Osteocyte (in vitro differentiated cells): ENCODE measurements at places on chromosomes 12 and 14. TPM values are rescaled to one million over a fixed set of nuclear protein-coding genes. Genes with fewer than 3 reads are reported as not detected.

The FBLN5 gene
- 98.7 and 101 TPM in 2 replicates for total RNA-seq

The ENDOU gene
- not detected in 2 replicates for total RNA-seq

The TAS2R50 gene
- 1.6 and 3.1 TPM in 2 replicates for total RNA-seq

The PROX2 gene
- total RNA-seq, result not detected in 2 replicates

GRCh38 chr14:38710196-38710595 is 392.8 kb downstream of the SEC23A start:
- DNase-seq, result no peak

DNA sequence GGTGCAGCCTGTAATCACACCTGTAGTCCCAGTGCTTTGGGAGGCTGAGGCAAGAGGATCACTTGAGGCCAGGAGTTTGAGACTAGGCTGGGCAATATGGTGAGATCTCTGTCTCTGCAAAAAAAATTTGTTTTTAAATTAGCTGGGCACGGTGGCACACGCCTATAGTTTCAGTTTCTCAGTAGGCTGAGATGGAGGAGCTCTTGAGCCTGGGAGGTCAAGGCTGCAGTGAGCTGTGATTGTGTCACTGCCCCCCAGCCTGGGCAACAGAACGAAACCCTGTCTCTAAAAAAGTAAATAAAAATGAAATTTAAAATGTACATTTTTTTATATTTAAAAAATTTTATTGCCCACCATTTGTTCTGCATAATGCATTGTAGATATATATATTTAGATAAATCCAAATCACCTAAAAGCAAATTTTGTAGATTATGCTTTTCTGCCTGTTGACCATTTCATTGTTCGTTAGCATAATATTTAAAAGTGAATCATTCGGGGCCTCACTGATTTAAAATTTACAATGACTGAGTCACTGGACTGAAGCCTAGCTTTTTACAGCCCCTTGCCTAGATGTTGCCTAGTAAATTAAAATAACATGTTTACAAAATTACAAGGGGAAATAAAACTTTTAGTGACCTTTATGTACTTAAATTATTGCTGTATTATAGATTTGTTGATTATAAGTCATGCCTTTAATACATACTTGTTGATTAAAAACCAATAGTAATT is 87.9 kb downstream of the USP15 start:
- no peak for DNase-seq

DNA sequence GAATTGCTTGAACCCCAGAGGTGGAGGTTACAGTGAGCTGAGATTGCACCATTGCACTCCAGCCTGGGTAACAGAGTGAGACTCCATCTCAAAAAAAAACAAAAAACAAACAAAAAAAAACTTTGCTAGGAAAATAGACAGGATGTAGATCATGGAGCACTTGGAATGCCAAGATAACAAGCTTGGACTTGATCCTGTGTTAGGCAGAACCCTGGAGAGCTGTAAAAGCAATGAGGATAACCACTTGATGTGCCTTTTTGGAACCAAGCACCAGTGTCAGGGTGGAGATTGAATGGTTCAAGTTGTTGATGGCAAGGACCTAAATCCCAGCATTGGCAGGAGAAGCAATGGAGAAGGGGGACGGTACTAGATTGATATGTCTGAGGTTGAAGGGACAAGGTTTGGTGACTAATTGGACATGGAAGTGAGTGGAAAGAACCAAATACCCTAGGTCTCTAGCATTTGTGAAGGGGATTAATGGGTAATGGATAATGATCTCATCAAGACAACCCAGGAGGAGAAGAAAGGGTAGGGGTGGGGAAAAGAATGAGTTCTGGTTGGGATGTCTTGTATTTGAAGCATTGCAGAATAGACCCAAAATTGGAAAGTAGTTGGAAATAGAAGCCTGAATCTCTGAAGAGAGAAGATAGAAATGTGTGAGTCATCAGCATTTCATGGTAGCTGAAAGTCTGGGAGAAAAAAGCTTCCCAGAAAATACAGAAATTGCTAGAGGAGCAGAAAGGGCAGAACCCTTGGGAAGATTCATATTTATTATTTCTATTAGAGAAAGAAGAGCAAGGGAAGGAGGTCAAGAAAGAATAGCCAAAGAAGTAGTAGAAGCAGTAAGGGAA is 176.7 kb downstream of the NUAK1 start:
- no peak for DNase-seq

GRCh38 chr14:100503251-100503650 is 84.0 kb downstream of the BEGAIN start:
- no peak for DNase-seq

- no peak for DNase-seq
Observed at GRCh38 chr12:75820848-75821578, 210.6 kb downstream of the PHLDA1 start.

DNA sequence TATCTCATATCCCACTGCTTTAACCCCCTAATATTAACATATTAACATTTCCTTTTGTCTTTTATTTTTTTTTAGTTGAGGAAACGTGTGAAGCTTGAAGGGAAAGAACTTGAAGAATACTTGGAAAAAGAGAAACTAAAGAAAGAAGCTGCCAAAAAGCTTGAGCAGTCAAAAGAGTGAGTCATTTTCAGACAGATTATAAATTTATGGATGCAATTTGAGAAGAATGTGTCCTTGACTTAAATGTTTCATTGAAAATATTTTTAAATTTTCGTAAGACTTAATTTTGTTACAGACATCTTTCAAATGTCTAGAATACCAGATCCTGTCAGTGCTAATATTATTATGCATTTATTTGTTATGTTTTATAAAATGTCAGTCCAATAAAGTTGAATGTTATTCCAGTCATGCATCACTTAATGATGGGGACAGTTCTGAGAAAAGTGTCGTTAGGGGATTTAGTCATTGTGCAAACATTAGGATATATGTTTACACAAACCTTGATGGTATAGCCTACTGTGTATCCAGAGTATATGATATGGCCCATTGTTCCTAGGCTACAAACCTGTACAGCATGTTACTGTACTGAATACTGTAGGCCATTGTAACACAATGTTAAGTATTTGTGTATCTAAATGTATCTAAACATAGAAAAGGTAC is 32.6 kb downstream of the CPSF2 start:
- DNase-seq, result no peak

- no peak for DNase-seq
Observed at GRCh38 chr14:32473464-32473855, 144.4 kb downstream of the AKAP6 start.

DNA sequence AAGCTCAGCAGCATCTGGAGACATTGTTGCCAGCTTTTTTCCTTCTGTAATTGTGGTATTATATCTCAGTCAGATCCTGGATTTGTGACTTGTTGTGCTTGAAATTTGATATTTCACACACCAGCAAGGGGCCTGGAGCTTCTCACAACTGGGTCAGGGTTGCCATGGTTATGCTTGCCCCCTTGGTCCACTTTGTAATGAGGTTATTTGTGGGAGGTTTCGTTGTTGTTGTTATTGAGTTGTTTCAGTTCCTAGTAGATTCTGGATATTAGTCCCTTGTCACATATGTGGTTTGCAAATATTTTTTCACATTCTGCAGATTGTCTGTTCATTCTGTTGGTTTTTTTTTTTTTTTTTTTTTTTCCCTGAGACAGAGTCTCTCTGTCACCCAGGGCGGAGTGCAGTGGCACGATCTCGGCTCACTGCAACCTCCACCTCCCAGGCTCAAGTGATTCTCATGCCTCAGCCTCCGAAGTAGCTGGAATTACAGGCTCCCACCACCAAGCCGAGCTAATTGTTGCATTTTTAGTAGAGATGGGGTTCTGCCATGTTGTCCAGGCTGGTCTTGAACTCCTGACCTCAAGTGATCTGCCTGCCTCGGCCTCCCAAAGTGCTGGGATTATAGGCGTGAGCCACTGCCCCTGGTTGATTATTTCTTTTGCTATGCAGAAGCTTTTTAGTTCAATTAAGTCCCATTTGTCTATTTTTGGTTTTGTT is 80.6 kb upstream of the ETV6 start:
- DNase-seq, result no peak
